NCI-H1092 treated with DMSO at 0.1 percent for 48 hours (cell line): ENCODE measurements at places on chromosomes 7 and 10.

DNA sequence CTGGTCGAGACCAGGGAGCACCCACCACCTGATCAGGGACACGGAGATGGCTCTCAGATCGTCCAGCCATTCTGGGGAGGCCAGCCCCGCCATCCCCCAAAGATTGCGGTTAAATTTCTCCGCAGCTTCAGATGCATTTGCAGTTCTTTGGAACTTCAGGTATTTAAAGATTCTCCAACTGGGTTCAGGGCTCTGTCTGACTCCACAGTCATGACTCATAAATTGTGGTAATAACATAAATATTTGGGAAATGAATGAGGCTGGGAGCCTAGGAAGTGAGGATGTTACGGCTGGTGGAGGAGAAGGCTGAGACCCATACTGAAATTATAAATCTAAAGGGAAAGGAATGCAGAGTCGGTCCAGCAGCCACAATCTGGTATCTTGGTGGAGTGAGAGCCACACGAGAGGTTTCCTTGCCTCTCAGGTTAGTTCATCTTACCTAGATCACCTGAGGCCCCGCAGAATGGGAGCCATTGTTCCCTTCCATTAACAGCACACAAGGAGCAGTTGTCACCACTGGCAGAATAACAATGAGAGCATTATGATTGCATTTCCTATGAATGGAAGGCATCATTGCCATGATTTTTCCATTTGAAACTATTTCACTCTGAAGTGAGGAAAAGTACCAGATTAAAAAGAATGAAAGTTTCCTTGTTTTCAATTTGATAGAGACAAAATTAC lies 26.7 kb upstream of the DNAJB6 start:
- DNase-seq: no peak

- DNase-seq: no peak
Measured at GRCh38 chr10:12419262-12419847, 70.0 kb downstream of the CAMK1D start.

- DNase-seq: no peak
Measured at GRCh38 chr10:20977300-20977699, 80.2 kb upstream of the NEBL start.

DNA sequence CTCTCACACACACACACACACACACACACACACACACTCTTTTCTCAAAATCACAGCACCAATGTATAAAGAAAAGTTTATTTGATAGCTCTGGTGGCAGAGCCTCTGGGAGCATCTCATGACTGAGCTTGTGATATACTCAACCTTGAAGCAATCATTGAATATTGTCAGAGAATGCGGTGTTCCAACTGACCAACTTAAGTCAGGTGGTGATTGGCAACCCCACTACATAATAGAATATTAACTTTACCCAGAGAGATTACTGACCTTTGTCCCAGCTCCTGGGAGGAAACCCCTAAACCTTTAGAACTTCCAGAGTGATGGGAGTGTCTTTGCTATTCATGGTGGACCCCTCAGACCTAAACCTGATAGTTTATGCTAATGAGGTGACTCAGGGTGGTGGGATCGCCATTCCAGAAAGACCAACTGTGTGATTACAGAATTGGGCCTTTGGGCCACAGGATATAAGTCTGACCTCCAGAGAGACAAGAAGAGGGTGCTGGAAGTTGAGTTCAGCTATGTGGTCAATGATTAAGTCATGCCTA lies 143.1 kb downstream of the OTUD1 start:
- no peak for DNase-seq

DNA sequence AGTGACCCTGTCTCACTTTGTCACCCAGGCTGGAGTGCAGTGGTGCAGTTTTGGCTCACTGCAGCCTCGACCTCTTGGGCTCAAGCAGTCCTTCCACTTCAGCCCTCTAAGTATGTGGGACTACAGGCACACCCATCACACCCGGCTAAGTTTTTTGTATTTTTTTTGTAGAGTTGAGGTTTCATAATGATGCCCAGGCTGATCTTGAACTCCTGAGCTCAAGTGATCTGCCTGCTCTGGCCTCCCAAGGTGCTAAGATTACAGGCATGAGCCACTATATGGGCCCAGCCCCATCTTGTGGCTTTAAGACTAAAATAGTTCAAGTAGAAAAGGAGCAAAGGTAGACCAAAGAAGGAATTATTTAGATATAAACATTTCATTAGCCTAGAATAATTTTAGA lies 65.5 kb downstream of the MLLT10 start:
- DNase-seq: no peak

DNA sequence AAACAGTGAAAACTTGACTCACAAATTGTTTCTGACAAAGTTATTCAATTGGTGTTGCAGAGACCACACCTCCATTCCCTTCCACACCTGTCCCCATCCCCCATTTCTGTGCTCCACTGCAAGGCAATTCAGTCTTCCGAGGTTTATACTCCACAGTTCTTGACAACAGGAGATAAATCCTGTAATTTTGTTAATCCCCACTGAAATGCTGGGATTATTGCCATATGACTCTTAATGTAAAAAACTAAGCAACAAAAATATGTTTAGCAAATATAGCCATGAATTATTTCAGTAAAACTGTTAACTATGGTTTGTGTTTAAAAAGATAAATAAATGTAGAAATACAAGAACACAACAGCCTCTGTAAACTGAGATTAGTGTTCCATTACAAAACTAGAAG lies 170.1 kb upstream of the SEMA3D start:
- DNase-seq: no peak

- DNase-seq: peak; percentile 72
Measured at GRCh38 chr10:34492081-34492480, 323.0 kb downstream of the PARD3 start.

DNA sequence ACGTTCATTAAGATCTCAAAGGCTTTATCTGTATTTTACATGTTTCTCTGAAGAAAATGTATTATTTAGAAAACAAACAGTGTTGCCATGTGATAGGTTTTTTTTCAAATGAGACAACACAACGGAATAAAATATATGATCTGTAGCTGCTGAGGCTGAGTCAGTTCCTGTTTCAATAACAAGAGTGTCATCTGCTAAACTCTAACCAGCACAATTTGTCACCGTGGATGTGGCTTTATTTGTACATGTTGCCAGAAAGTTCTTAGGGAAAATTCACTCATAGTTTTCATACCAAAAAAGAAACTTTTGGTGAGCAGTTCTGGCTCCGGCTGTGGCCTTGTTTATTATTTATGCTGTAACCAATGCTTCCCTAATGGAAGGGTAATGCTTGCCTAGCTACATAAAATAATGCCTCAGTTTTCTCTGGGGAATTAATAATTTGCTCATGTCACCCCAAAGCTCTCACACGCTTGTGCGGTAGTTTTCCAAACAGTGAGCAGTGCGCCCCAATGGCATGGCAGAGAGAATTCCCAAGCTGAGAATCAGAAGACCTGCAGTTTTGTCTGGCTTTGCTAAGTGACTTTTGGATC lies 20.3 kb upstream of the KLF6 start:
- no peak for DNase-seq

- no peak for DNase-seq
Measured at GRCh38 chr7:77326131-77326530, 90.0 kb downstream of the GSAP start.

GRCh38 chr7:151838072-151838471 lies 38.8 kb downstream of the PRKAG2 start:
- DNase-seq: no peak

- peak; percentile 50 for DNase-seq
Measured at GRCh38 chr7:95897557-95898251, 125.3 kb downstream of the DYNC1I1 start.

GRCh38 chr7:44309271-44310091 lies 15.9 kb downstream of the CAMK2B start:
- peak; percentile 8 for DNase-seq

DNA sequence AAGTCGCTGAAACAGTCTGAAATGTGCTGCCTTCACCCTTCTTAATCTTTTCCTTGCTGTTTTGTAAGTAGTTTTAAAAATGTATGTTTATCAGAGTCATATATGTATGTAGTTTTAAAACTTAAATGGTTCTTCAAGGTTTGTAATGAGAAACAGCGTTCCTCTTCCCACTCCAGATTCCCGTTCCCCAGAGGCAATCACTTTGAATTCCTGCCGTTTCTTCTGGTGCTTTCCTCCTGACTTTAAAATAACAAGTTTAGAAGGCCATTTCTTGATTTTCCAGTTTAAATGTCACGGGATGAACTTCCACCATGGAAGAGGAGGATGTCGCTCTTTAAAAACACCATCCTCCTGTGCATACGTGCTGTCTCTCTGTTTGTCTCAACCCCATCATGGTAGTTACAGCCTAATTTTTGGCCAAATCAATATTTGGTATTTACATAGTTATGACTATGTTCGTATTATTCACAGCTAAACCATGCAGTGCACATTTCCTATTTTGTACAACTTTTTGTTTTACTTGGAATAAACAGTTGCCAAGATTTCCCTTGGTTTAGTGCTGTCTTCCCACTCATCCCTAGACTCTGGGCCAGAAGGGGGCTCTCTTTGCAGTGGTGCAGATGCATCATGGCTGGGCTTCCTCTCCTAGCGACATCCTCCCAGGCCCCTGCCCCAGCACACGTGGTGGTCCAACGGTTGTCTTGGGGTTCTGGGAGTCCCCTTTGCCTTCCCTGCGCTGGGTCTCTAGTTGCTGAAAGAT lies 151.4 kb downstream of the PTPN20 start:
- DNase-seq: no peak
